ENCODE measurements at places on chromosomes 11 and 22.

- no peak for DNase-seq
Measured at GRCh38 chr11:40203606-40204005, 1255.8 kb downstream of the LRRC4C start.

GRCh38 chr11:117884994-117885393 is 8.5 kb upstream of the FXYD6 start:
- DNase-seq = no peak

DNA sequence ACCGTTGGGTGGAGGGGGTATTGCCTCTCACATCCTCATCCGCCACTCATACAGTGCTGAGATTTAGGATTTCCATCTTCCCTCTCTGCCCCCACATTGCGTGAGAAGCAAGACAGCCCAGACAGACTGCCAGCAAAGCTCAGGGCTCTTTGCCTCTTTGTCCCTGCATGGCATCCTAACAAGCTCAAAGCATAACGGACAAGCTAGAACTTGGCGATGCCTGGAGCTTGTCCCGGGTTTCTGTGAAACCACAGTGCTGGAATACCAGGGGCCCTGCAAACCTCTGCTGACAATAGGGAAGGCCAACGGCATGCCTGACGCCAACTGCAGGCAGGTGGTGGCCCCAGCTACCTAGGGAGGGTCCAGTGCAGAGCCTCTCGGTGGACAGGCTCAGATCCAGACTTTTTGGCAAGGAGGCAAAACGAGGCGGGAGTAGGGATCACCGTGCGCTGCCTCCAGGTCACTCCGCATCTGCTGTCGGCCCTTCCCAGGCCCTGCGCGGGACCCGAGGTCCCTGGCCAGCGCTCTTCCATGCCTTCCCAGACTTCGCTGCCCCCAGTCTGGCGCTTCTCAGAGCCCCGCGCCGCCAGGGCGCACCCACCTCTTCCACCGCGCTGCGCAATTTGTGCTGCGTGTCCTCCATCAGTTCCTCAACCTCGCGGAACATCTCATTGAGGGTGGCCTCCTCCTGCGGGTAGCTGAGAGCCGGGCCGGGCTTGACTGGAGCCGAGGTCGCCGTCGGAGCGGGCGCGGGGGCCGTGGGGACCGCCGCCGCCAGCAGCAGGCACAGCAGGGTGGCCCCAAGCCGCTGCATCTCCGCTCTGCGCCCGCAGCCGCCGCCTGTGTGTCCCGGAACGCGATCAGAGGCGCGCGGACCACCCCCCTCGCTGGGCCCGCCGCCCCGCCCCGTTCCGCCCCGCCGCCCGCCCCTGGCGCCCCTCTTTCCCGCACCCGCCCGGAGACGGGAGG is at the start of gene DKK3:
DKK3 (minus strand) TSS at position 858 of the 969 bp plus-strand sequence; CDS start at position 814, 44 bp downstream.
- DNase-seq = no peak

GRCh38 chr22:43144949-43145348 is 1.8 kb upstream of the MCAT start:
- DNase-seq = no peak

DNA sequence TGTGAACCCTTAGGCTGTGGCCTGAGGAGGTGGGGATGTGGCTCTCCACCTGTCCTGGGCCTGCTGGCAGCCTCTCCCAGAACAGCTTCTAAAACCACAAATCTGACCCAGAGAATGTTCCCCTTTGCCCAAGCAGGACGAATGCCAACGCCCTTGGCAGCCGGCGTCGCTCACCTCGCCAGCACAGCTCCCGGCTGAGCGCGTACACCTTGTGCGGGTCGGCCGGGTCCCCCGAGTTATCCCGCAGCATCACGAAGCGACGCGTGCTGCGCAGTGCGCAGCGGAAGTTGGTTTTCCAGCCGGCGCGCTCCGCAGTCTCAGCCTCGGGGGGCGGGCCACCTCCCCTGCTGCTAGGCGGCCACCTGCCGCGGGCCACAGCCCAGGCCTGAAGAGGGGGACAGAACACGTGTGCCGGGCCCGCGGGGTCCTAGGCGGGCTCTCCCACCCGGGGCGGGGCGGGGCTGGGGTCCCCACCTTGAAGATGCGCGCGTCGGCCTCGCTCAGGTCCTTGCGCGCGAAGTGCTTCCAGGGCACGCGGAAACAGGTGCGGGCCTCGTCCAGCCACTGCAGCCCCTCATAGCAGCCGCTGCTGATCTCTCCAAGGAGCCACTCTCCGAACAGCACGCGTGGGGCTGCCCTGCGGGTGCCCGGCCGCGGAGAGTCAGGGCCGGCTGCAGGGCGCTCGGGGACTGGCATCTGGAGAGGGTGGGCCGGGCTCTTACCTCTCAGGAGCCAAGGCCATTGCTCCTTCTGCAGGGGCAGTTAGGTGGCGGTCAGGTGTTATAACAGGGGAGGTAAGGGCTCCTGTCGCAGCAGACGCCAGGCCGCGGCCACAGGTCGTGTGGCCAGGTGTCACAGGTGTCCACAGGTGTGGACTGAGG is 887 bp downstream of the IRF7 start:
- DNase-seq = no peak

DNA sequence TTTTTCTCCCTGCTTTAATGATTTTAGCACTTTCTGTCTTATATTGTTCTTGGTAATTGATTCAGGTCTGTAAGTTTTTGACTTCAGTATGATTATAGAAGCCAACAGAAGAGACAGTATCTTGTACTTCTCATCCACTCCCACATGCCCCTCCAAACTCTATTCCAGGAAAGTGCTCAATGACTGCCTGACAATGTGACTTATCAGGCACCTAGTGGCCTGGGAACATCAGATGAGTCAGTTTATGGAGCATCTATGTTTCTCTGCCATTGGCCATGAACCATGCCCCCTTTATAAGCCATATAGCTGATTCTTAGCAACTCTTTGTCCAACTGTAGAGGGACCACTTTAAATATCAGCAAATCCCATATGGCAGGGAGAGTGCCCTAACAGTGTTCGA is 179.2 kb upstream of the MTMR2 start:
- DNase-seq = no peak

GRCh38 chr22:43669190-43669589 is 142.9 kb downstream of the EFCAB6 start:
- DNase-seq = no peak

GRCh38 chr22:20483771-20484170 is 11.8 kb downstream of the KLHL22 start:
- DNase-seq = no peak

DNA sequence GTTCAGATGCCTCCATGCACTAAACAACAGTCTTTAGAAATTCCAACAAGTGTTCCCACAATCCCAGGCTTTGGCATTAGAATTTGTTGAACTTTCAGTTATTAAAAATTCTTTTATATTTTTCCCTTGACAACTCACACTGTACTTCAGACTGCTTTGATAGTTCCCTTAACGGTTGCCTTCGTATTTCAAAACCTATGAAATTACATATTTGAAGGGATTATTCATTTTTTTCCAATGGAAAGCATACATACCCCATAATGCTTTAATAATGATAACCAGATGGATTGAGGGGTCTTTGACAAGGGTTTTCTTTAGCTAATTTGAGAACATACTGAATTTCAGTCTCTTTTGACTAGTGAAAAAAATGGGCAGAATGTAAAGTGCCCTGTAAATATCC is 76.5 kb downstream of the ME3 start:
- no peak for DNase-seq

GRCh38 chr11:69515271-69516245 is 34.1 kb downstream of the LINC01488 start:
- DNase-seq = no peak

DNA sequence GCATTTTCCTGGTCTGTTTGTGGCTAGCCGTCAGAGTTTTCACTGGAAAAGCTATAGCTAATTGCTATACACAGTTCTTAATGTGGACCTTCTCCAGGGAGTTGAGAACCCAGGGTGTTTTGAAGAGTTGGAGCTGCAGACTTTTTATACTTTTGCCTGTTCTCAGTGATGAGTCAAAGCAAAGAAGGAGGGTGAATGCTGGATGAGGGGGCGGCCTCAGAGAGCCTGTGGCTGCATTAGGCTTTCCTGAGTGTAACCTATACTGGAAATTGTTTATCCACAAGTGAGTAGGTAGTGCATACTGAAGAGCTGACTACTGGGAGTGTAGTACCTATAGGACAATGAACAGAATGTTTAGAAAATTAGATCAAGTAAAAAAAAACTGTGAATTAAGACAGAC is 79.7 kb upstream of the HORMAD2 start:
- DNase-seq = no peak

DNA sequence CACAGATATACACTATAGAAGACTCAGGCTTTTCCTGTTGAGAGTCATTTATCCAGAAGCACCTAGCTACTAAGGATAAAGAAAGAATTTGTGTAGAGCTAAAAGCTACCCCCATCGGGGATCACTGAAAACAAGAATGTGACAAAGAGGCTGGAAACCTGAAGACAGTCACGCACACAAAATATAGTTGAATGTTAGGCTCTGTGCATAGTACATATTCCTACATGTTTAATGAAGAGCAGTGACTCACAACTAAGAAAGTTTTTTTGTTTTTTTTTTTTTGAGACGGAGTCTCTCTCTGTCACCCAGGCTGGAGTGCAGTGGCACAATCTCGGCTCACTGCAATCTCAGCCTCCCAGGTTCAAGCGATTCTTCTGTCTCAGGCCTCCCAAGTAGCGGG is 8.4 kb downstream of the OR10V1 start:
- DNase-seq = no peak

GRCh38 chr11:109029927-109030326 is 365.1 kb downstream of the DDX10 start:
- no peak for DNase-seq

GRCh38 chr11:100711984-100712383 is 24.9 kb downstream of the ARHGAP42 start:
- no peak for DNase-seq

GRCh38 chr11:2590965-2591754 is 108.6 kb downstream of the KCNQ1OT1 start:
- DNase-seq = no peak

DNA sequence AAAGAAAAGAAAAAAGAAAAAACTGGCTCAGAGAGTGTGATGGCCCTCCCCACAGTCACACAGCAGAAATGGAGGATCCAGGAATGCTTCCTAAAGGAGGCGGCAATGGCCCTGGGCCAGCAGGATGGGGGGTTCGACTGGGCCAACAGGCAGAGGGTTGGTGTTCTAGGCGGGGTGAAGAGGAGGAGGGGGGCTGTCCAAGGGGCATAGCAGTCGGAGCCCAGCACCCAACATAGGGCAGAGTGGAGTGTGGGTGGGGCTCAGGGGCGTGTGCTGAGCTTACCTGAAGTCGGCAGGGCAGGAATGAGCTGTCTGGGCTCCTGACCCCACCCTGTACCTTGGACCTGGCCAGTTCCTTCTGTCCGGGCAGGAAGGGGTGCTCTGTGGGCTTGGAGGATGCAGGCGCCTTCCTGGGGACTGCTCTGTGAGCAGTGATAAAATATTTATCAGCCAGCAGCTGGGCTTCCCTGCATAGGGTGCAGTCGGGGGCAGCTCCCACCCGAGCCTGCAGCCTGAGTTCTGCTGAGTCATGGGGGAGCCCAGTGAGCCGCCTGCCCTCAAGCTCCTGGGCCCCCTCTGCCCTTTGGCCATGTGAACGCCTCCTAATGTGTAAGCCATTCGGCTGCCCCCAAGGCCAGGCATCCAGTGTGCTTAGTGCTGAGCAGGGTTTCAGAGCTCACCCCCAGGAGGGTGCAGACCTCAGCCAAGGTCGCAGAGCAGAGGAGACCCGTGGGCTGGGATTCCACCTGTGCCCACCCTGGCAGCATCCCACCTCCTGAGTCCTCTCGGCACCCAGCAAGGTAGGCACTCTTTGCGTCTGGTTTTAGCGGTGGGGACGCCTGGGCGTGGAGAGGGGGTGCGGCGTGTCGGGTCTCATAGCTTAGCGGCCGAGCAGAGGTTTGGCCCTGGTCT is 25.3 kb upstream of the PRR5 start:
- DNase-seq = no peak

DNA sequence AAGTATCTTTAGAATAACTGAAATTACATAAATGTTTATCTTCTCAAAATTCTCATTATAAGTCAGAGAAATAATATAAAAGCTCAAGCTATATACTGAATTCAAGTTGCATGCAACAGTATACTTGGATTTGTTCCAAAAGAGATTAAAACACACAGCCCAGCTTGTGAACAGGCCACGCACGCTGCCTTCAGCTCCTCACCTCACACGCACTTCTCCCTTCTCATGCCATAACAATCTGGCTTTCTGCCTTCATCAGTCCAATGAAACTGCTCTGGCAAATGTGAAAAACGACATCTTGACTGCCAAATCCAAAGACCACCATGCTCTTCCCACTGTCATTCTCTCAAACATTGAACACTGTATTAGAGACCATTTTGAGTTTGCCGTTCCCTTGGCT is 22.1 kb downstream of the ATP6V1E1 start:
- DNase-seq = no peak

DNA sequence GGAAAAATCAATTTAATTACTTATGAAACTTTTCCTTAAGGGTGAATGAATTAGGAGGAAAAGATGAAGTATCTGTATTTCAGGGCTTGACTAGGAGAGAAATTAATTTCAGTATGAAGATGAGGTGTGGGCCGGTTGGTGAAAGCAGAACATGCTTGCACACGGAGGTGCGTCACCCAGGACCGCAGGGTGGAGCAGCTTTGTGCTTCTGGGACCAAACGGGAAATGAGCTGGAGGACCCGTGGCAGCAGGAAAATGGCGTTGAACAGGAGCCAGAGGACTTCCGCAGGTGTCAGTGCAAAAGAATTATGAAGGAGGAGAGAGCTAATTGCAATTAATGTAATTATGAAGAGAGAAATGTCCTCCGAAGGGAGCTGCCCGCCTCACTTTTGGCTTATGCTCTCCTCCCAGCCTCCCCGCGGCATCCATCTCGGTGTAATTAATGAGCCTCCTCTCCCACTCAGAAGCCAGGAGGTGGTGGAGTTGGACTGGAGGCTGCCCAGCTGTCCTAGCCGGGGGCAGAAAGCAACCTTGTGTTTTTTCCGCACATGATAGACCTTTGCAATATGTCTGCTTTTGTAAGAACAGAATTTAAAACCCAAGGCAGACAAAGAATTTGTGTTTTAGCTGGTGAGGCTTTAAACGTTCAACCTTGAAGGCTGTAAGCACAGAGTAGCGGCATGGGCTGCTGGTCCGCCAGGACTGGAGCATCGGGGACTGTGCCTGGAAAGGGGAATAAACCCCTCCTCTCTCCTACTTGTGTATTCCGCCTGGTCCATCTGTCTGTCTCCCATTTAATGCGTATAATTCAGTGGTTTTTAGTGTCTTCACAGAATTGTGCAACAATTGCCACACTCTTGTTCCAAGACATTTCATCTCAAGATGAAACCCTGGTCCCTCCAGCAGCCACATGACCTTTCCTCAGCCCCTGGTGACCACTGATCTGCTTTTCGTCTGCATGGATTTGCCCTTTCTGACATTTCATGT is 180.6 kb downstream of the TBC1D22A start:
- no peak for DNase-seq

GRCh38 chr11:94279996-94280395 is 24.4 kb upstream of the IZUMO1R start:
- DNase-seq = no peak

- DNase-seq = no peak
Measured at GRCh38 chr22:43846966-43847365, 15.3 kb downstream of the SULT4A1 start.

GRCh38 chr11:59574932-59575502 is 40.6 kb downstream of the OSBP start:
- no peak for DNase-seq

DNA sequence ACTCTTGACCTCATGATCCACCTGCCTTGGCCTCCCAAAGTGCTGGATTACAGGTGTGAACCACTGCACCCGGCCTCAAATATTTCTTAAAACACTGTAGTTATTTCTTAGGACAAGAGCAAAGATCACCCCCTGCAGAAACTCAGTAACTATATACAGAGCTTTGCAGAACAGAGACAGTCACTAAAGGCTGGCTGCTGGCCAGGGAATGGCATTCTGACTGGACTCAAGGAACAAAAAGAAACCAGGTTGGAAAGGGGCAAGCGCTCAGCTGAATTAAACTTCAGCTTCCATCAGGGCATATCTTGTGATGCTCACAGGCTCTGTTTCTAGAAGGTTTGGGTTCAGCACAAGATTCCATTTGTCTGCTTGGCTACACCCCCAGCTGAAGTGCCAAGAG is 95.8 kb downstream of the ADAMTS15 start:
- DNase-seq = no peak

Data from NCI-H345 (cell line).